WTC11 (cell line): ENCODE measurements at places on chromosomes 5 and 9. TPM values are rescaled to one million over a fixed set of nuclear protein-coding genes. Genes with fewer than 3 reads are reported as not detected.

The IGIP gene
- 1.2 to 1.7 TPM (median 1.5 TPM) in 3 replicates for total RNA-seq

The SPATA31A3 gene
- not detected in 3 replicates for total RNA-seq

The GFI1B gene
- total RNA-seq, result 0.41 to 0.78 TPM (median 0.77 TPM) in 3 replicates

The ARL14EPL gene
- not detected in 3 replicates for total RNA-seq

The ANKRD18A gene
- total RNA-seq, result 10.8 to 15.7 TPM (median 12.9 TPM) in 3 replicates

The F2RL1 gene
- total RNA-seq, result 37.3 to 38.9 TPM (median 37.5 TPM) in 3 replicates

The CDH10 gene
- 0.14 to 0.22 TPM in 2 of 3 replicates, not detected in the other for total RNA-seq

The RANBP17 gene
- total RNA-seq, result 23.1 to 27.4 TPM (median 23.1 TPM) in 3 replicates

GRCh38 chr5:82335806-82336205 lies 57.7 kb upstream of the RPS23 start:
- DNase-seq, result no peak

DNA sequence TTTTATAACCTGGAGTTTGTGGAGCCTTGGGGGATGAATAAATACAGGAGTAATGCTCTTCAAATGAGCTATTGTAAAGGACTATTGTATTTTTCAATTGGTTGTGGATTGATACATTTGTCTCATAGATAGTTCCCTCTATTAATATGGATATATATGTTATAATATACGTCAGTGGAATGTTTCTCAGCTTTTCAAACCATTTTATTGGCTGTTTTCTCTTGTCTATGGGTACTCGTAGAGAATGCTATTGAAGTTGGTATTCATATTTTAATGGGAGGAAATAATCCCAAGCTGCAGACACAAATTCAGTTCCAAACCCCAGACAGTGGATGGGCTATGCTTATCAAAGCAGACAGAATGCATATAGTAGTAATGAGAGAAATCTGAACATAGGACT lies 181.8 kb upstream of the DAB2 start:
- DNase-seq, result no peak

- DNase-seq, result no peak
Measured at GRCh38 chr9:96555567-96556386, 63.9 kb downstream of the CDC14B start.

DNA sequence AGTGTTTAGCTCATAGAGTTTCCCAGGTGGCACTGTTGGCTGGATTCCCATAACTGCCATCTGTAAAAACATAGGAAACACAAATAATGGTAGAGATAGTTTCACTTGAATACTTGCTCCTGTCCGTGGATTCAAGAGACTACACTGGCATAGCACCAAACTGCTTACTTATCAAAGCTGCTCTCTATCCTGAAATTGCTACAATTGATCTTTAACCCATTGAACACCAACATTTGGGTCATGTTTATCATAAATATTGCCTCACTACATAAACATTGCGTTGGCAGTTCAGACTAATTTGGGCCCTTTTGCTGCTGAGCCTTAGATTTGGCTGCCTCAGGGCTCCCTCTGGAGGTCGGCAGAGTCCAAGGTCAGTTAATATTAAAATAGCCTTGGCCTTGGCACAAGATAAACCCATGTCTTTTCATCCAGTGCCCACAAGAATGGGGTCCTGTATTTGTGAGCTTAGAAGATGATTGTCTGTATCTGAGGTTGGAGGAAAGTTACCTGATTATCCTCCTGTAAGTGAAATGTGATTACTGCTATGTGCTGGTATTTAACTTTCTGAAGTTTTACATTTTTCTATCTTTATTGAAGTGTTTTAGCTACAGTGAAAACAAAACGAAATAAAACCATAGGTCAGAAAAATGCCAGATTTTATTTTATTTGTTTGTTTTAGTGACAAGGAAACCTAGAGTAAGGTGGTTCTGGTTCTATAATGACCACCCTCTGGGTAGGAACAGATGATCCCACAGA lies 4.0 kb upstream of the RANBP3L start:
- DNase-seq, result peak; percentile 32

- DNase-seq, result no peak
Measured at GRCh38 chr5:68803881-68804319, 289.9 kb upstream of the SLC30A5 start.

DNA sequence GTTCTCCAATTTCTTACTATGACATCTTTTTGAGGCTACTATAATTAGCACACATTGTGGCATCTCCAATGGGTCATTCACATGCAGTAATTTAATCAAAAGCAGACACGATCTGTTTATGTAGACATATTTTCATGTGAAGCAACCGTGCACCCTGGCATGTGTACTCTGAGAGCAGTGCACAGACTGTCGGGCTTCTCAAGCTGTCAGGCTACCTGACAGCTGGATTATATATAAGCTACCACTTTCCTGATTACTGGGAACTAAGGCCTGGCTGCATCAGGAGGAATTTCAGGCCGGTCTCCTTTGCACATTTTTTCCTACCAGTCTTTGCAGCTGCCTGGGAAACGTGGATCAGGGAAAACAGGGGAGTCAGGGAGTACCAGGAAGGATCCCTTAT lies 197.5 kb downstream of the MAPKAP1 start:
- no peak for DNase-seq

GRCh38 chr9:35835766-35836165 lies 6.7 kb downstream of the TMEM8B start:
- no peak for DNase-seq

DNA sequence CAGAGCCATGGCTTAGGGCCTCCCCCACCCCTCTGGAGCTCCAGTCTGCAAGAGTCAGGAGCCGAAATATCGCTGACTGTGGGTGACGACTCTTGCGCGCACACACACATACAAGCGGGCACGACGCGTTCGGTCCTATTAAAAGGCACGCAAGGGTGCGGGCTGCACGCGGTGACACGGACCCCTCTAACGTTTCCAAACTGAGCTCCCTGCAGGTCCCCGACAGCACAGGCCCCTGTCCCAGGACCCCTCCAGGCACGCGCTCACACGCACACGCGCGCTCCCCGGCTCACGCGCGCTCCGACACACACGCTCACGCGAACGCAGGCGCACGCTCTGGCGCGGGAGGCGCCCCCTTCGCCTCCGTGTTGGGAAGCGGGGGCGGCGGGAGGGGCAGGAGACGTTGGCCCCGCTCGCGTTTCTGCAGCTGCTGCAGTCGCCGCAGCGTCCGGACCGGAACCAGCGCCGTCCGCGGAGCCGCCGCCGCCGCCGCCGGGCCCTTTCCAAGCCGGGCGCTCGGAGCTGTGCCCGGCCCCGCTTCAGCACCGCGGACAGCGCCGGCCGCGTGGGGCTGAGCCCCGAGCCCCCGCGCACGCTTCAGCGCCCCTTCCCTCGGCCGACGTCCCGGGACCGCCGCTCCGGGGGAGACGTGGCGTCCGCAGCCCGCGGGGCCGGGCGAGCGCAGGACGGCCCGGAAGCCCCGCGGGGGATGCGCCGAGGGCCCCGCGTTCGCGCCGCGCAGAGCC lies at the start of gene GRIN1:
TSS of gene GRIN1 (plus strand) at position 433 of the 746 bp plus-strand sequence. CDS start 333 bp downstream, outside the sequence.
- peak; percentile 55 for DNase-seq

GRCh38 chr5:134606726-134607125 lies 25.9 kb downstream of the SAR1B start:
- no peak for DNase-seq

- DNase-seq, result no peak
Measured at GRCh38 chr9:99370376-99370775, 148.3 kb downstream of the SEC61B start.

- no peak for DNase-seq
Measured at GRCh38 chr5:132177691-132178149, 49.9 kb downstream of the P4HA2 start.

GRCh38 chr9:90546200-90546599 lies 96.4 kb downstream of the DIRAS2 start:
- no peak for DNase-seq

DNA sequence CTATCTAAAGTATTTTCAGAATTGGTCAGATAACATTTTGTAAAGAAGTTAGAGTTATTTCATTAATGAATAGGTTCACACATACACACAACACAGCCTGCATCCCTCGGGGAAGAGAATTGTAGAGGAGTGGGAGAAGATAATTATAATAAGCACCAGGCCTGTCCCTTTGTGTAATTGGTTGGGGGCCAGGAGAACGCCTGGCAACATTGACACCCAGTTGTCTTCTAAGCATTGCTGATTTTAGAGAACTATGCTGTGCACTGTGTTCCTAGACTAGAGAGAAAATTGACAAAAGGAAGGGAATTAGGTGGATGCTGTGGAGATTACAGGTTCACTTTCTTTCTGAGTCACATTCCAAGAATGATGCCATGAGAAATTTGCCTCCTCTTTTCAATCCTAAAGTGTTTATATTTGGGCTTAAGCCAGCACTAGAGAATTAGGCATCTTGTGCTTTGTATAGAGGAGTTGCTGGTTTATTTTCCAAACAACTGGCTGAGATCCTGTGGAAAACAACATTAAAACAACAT lies 247.6 kb downstream of the COX7C start:
- DNase-seq, result no peak

- no peak for DNase-seq
Measured at GRCh38 chr9:70457235-70457634, 42.8 kb upstream of the KLF9 start.

GRCh38 chr9:87160148-87161102 lies 213.1 kb upstream of the GAS1 start:
- no peak for DNase-seq
